ENCODE measurements at places on chromosomes 5 and 9. TPM values are rescaled to one million over a fixed set of nuclear protein-coding genes. Genes with fewer than 3 reads are reported as not detected.

DNA sequence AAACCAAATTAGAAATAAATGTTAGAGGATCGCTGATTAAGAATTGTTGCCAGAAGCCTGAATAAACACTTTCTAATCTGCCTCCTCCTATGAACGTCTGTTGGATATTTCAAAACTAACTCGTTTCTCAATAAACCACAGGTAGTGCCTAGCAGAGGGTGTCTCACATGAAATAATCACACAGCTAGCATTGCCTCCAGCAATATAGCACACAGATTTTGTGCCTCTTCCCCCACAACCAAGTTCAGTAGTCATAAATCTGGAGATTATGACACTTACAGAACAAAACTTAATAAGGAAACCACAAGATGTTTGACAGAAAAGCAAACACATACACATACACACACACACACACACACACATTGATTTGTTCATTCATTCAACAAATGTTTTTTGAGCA, 173.2 kb upstream of the CDH10 start:
- H3K27ac ChIP-seq, result no peak overlapping the region
- H3K27me3 ChIP-seq, result no peaks in the 10 kb centered on the region
- H3K4me1 ChIP-seq, result no peaks in the 10 kb centered on the region
- no peak overlapping the region for H3K4me3 ChIP-seq

GAPT gene
- total RNA-seq, result not detected

TEX48 gene
- 1.2 TPM for total RNA-seq

- no peak for DNase-seq
- H3K27me3 ChIP-seq, result no peaks in the 10 kb centered on the region
- no peaks in the 10 kb centered on the region for H3K4me1 ChIP-seq
- H3K36me3 ChIP-seq, result no peaks in the 10 kb centered on the region
- no peak overlapping the region for H3K4me3 ChIP-seq
- no peak overlapping the region for H3K27ac ChIP-seq
Measured at GRCh38 chr9:107827304-107827703, 337.7 kb upstream of the KLF4 start.

SAP30L gene
- total RNA-seq, result 32.0 TPM

DNA sequence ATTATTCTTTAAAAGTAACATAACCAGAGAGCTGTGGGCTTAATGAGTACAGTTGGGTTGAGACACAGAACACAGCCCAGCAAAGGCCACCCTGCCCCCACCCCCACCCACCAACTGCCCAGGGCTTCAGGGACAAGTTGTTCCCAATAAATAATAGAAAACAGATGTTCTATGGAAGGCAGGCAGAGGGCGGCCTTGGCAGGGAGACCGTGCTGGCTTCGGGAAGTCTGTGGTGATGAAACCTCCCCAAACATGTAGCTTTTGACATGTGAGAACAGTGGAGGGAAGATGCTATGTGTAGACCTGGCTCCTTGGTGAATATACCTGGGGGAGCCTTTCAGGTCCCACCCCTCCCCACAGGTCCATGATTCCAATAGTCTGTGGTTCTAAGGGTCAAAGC, 10.0 kb downstream of the TRAF1 start:
- H3K4me1 ChIP-seq, result peaks cover 87% of the 10 kb centered on the region
- H3K27ac ChIP-seq, result peak overlapping the region; percentile 79
- peaks cover 86% of the 10 kb centered on the region for H3K36me3 ChIP-seq
- H3K27me3 ChIP-seq, result no peaks in the 10 kb centered on the region

DNA sequence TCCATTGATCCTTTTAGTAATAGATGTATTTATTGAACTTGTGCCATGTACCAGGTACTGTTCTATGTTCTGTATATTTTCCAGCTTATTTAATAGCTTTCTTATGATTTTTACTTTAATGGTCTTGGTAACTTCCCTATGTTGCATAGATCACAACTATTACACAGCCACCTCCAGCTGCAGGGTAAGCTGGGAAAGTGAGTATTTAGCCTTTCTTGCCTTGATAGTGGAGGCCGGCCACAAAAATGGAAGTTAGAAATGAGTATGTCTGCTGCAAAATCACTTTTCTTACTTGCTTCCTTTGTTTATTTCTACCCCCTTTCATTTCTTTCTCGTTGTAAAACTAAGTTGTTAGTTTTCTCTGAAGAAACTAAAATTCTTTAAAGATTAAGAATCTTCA, 43.1 kb upstream of the ANKDD1B start:
- H3K27ac ChIP-seq, result peak overlapping the region; percentile 96
- no peaks in the 10 kb centered on the region for H3K27me3 ChIP-seq
- DNase-seq, result peak; percentile 42
- H3K4me1 ChIP-seq, result peaks cover 64% of the 10 kb centered on the region

ZFP2 gene
- total RNA-seq, result 0.27 TPM

GRCh38 chr9:123401879-123402513, 46.0 kb downstream of the CRB2 start:
- DNase-seq, result peak; percentile 30
- H3K36me3 ChIP-seq, result peaks cover 1% of the 10 kb centered on the region
- H3K4me3 ChIP-seq, result no peak overlapping the region
- no peaks in the 10 kb centered on the region for H3K27me3 ChIP-seq
- no peaks in the 10 kb centered on the region for H3K4me1 ChIP-seq
- no peak overlapping the region for H3K27ac ChIP-seq

GABRA6 gene
- total RNA-seq, result not detected

DNA sequence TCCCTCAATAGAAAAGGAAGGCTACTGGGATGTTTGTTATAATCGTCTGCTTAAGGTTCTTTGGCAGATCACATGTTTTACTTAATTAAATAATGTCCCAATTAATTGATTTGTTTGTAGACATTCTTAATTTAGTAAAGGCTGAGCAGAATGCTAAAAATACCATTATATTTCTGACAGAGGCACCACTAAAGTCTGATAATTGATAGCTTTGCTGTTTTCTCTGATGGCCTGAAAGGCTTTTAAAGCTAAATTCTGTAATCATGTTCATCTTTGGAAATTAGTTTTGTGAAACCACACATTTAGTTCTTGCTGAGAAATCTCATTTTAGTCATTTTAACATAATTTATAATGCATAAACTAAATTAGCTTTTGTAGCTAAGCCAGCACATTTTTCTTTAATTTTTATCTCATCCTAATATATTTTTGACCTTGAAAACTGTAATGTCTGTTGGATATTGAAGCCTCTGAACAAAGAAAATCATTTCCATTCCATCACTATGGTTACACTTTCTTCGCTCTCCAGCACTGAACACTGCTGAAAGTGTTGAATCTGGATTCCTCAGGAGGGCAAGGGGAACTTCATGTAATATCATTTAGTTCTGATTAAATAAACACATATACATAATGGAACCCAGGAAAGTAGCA, 329.4 kb downstream of the ELAVL2 start:
- no peak overlapping the region for H3K4me3 ChIP-seq
- H3K27me3 ChIP-seq, result no peaks in the 10 kb centered on the region
- H3K27ac ChIP-seq, result no peak overlapping the region
- H3K36me3 ChIP-seq, result no peaks in the 10 kb centered on the region

PFN3 gene
- not detected for total RNA-seq

GRCh38 chr9:87063871-87064270, 116.6 kb upstream of the GAS1 start:
- H3K4me1 ChIP-seq, result no peaks in the 10 kb centered on the region
- no peak for DNase-seq
- H3K36me3 ChIP-seq, result no peaks in the 10 kb centered on the region
- peaks cover 13% of the 10 kb centered on the region for H3K27me3 ChIP-seq
- no peak overlapping the region for H3K4me3 ChIP-seq

OSTF1 gene
- total RNA-seq, result 151 TPM

- H3K27ac ChIP-seq, result peak overlapping the region; percentile 31
- no peak for DNase-seq
- peaks cover 24% of the 10 kb centered on the region for H3K4me1 ChIP-seq
- no peaks in the 10 kb centered on the region for H3K27me3 ChIP-seq
- peaks cover 31% of the 10 kb centered on the region for H3K36me3 ChIP-seq
Measured at GRCh38 chr5:40446910-40447309, 232.8 kb upstream of the PTGER4 start.

GRCh38 chr5:104789366-104789765, 1226.8 kb upstream of the NUDT12 start:
- DNase-seq, result no peak
- H3K4me3 ChIP-seq, result no peak overlapping the region
- H3K27me3 ChIP-seq, result no peaks in the 10 kb centered on the region
- no peaks in the 10 kb centered on the region for H3K4me1 ChIP-seq
- H3K36me3 ChIP-seq, result no peaks in the 10 kb centered on the region

DNA sequence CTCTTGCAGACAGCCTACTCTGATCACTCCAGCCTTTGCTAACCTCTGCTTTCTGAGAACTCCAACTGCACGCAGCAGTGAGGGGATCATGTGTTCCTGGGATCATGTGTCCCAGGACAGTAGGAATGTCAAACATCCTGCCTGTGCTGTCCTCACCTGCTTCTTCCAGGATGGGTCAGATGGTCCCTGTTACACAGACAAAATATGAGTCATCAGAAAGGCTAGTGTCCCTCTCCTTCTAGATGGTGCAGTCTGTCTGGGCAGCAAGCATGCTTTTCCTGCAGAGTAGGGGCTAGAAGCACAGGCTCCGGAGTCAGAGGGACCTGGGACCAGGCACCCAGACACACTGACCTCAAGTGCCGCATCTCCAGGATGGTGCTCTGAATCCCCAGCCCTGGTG, 20.1 kb upstream of the SLC25A48 start:
- H3K4me1 ChIP-seq, result no peaks in the 10 kb centered on the region
- H3K27me3 ChIP-seq, result peaks cover 11% of the 10 kb centered on the region
- H3K27ac ChIP-seq, result no peak overlapping the region
- no peak for DNase-seq

MCC gene
- total RNA-seq, result 4.0 TPM

DNA sequence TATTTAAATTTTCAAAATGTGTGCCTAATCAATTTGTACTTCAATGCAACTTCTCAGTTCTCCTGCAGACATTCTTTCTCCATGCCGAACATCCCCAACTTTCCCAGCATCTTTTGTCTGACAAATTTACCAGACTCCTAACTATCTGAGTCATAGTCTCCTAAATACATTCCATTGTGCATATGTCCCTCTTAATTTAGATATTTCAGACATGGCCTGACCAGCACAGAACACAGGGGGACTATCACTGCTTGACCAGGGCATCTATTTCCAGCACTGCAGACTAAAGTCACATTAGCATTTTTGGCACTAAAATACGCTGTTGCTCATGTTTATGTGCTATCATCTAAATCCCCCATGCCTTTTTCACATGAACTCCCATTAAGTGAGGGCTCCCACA, 71.9 kb downstream of the ITGA1 start:
- H3K4me3 ChIP-seq, result no peak overlapping the region
- H3K36me3 ChIP-seq, result no peaks in the 10 kb centered on the region
- no peak overlapping the region for H3K27ac ChIP-seq
- no peak for DNase-seq
- no peaks in the 10 kb centered on the region for H3K27me3 ChIP-seq

- no peaks in the 10 kb centered on the region for H3K27me3 ChIP-seq
- no peak overlapping the region for H3K27ac ChIP-seq
- DNase-seq, result no peak
- no peaks in the 10 kb centered on the region for H3K4me1 ChIP-seq
- H3K36me3 ChIP-seq, result peaks cover 20% of the 10 kb centered on the region
Measured at GRCh38 chr5:137959488-137959887, 70.2 kb downstream of the PKD2L2 start.

GRCh38 chr9:134043531-134043988, 18.3 kb downstream of the BRD3OS start:
- H3K27me3 ChIP-seq, result no peaks in the 10 kb centered on the region
- DNase-seq, result no peak
- no peaks in the 10 kb centered on the region for H3K4me1 ChIP-seq
- no peak overlapping the region for H3K4me3 ChIP-seq

GRCh38 chr5:104062621-104063377, 500.2 kb upstream of the NUDT12 start:
- H3K36me3 ChIP-seq, result no peaks in the 10 kb centered on the region
- H3K27ac ChIP-seq, result no peak overlapping the region
- H3K27me3 ChIP-seq, result no peaks in the 10 kb centered on the region
- H3K4me1 ChIP-seq, result no peaks in the 10 kb centered on the region

DNA sequence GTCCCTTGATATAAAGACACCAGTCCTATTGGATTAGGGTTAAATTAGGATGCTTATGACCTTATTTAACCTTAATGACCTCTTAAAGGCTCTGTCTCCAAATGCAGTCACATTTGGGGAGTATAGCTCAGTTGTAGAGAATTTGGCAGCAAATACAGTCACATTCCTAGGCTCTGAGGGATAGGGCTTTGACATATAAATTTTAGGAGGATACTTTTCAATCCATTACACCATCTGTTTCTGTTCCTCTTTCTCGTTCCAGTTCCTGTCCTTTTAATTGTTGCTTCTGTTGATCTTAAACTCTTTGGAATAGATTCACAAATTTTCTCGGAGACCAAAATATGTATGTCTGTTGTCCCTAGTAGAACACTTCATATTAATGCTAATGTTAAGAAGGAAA, 390.0 kb upstream of the PCSK5 start:
- H3K27me3 ChIP-seq, result peaks cover 3% of the 10 kb centered on the region
- H3K4me3 ChIP-seq, result no peak overlapping the region
- no peaks in the 10 kb centered on the region for H3K36me3 ChIP-seq
- DNase-seq, result no peak

TYRP1 gene
- not detected for total RNA-seq

GRCh38 chr9:86731511-86732063, 215.7 kb downstream of the GAS1 start:
- no peak for DNase-seq
- H3K27me3 ChIP-seq, result no peaks in the 10 kb centered on the region
- H3K4me1 ChIP-seq, result no peaks in the 10 kb centered on the region
- no peak overlapping the region for H3K27ac ChIP-seq

IL4 gene
- total RNA-seq, result 6.4 TPM

CDH6 gene
- not detected for total RNA-seq

GRCh38 chr9:86893811-86894490, 53.4 kb downstream of the GAS1 start:
- no peaks in the 10 kb centered on the region for H3K4me1 ChIP-seq
- H3K27ac ChIP-seq, result no peak overlapping the region
- H3K4me3 ChIP-seq, result no peak overlapping the region

EGR1 gene
- total RNA-seq, result 69.4 TPM

DIRAS2 gene
- total RNA-seq, result not detected

DNA sequence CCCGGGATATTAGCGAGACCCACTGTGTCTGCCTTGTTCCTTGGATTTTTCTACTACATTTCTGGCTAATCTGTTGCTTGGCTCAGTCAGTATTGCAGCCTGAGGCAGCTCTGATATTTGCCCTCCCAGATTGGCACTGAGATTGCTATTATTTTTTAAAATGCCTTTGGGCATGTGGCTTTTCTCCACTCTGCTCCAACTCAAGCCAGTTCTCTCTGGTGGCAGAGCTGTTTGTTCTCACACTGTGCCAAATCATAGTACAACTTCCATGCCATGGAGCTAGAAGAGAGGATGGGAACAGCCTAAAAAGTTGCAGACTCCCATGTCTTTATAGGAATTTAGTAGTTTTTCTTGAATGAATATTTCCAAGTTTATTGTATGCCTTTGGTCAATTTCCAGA, 155.9 kb upstream of the ATP10B start:
- H3K27me3 ChIP-seq, result no peaks in the 10 kb centered on the region
- H3K4me1 ChIP-seq, result no peaks in the 10 kb centered on the region
- no peaks in the 10 kb centered on the region for H3K36me3 ChIP-seq
- DNase-seq, result no peak

CMBL gene
- 1.3 TPM for total RNA-seq

PCDHGB3 gene
- not detected for total RNA-seq

- DNase-seq, result no peak
- H3K4me3 ChIP-seq, result no peak overlapping the region
- no peaks in the 10 kb centered on the region for H3K27me3 ChIP-seq
- H3K4me1 ChIP-seq, result no peaks in the 10 kb centered on the region
- H3K27ac ChIP-seq, result no peak overlapping the region
Measured at GRCh38 chr9:131892902-131893500, 153.1 kb upstream of the RAPGEF1 start.
